NCI-H460 (cell line): ENCODE measurements at places on chromosomes 7 and 10. TPM values are rescaled to one million over a fixed set of nuclear protein-coding genes. Genes with fewer than 3 reads are reported as not detected.

DNA sequence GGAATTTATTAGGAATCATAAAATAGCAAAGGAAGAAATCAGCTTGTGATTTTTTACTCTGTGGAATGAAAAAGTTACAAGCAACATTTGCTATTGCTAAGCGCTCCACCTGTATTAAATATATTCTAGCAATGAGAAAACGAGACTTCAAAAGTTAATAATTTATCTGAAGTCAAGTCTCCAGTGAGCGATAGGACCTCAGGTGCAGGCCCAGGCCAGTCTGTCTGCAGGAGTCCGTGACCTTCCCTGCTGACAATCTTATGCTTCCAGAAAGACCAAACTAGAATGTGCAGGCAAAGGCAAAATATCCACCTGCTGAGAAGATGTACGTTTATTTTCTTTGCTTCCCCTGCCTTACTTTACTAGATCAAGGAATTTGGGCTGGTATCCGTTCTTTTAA lies 22.7 kb downstream of the MRC1 start:
- DNase-seq, result no peak

The NPY4R gene
- total RNA-seq, result not detected in 2 replicates

GRCh38 chr7:132544999-132545398 lies 31.3 kb downstream of the PLXNA4 start:
- no peak for DNase-seq

- DNase-seq, result peak; percentile 43
Measured at GRCh38 chr10:99532687-99533495, at the start of gene NKX2-3. NKX2-3 (plus strand) TSS chr10:99532942; CDS start chr10:99533132, 190 bp downstream.

DNA sequence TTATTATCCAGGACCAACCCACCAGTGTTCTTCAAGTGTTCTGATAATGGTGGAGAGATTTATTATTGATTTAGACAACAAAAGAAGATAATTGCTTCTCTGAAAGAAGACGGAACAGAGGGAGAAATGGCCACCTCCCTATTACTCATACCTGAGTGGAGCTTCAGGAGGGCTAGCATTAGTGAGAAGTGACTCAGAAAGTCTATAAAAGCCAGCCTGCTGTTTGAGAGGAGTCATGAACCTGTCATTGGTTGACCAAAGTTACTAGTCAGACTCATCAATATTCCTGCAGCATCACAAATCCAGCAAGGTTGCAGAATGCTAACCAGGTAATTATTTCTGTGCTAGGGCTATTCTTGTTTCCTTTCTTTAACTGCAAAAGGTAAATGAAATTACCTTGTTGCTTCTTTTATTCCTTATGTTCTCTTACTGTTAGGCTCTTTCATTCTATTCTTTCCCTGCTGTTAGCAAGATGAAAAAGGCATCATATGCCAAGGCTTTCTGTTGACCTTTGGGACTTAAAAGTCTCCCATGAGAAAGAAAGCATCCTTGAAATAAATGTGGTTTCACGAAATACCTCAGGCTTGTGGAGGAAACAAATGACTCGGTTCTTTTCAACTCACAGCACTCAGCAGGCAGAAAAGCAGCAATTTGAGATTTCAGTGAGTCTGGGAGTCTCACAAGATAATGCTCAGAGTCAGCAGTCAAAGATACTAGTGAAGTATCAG lies 256.4 kb upstream of the PHYHIPL start:
- DNase-seq, result no peak

DNA sequence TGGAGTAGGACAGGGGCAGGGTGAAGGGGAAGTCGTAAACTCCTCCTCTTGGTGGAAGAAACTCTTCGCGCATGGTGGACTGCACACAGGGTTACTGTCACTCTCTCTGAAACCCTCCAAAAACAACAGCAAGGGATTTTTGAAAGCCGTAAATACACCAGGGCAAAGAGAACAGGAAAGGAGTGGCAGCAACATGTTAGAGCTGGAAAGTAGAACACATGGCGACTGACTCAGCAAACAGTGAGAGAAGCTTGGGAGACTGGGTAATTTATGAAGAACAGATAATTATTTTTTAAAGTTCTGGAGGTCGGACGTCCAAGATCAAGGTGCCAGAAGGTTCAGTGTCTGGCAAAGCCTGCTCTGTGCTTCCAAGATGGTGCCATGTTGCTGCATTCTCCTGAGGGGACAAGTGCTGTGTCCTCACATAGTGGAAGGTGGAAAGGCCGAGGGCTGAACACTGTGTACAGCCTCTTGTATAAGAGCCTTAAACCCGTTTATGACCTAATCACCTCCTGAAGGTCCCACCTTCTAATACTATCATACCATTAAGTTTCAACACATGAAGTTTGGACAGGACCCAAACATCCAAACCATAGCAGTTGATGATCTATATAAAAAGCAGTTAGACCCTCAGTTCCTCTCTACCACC lies 22.5 kb upstream of the C10orf53 start:
- DNase-seq, result no peak

The TRPV5 gene
- total RNA-seq, result not detected in 2 replicates

- DNase-seq, result no peak
Measured at GRCh38 chr10:5858811-5859210, 30.9 kb downstream of the ANKRD16 start.

DNA sequence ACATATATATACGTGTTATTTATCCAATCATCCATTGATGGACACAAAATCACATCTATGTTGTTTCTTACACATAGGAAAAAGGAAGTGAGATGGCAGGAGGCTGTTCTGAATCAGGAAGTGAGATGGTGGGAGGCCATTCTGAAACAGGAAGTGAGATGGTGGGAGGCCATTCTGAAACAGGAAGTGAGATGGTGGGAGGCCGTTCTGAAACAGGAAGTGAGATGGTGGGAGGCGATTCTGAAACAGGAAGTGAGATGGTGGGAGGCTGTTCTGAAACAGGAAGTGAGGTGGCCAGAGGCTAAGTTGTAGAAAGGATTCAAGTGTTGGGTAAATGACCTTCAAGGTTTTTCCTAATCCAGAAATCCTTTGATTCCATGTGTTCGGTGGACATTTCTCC lies 921.5 kb downstream of the TYW1 start:
- DNase-seq, result no peak

The LGI1 gene
- 0.23 and 0.32 TPM in 2 replicates for total RNA-seq

DNA sequence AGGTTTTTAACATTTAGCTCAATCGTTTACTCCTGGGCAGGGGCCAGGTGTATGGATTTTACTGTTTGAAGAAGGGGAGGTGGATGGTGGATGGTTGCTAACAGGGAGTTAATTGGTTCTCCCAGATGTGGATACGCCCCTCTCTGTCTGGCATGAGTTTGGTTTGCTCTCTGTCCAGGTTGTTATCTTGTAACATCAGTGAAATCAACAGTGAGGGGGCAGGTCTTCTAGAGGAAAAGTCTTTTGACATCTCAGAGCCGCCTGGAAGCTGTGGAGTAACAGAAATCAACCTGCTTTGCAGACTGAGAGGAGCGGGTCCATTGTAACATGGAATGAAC lies 243.4 kb downstream of the MGMT start:
- DNase-seq, result no peak

DNA sequence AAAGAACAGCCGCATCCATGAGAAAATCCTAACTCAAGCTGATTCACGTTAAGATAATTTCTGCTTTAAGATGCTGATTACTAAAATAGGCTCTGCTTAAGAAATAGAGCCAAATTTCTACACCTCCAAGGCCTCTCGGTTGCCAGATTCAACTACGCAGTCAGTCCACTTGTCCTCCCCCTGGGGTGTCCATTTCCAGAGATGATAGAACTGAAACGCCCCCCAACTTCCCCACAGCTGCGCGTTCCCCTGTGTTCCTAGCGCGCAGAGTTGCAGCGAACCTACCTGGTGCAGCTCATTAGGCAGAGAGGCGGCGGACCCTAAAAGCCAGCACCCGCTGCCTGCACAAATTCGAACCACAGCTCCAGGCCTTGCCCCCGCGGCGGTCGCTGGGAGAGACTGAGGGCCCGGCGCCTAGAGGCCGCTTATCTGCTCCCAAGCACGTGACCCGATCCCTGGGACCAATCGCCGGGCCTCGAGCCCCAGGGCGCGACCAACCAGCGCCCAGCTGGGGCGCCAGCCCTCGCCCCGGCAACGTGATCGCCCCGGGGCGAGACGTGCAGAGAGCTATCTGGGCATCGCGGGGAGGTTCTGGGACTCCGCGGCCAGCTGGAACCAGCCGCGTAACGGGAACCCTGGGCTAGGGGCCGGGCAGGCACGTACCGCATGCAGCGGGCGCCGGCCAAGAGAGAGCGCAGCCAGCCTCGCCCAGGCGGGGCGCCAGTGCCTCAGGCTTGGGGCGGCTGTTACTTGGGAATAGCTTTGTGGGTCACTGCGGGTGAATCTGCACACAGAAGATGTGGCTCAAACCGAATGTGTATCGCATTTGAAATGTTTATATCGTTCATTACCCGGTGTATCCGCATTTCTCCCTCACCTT lies at the start of gene PPP1R3C:
PPP1R3C (minus strand) TSS at position 401 of the 880 bp plus-strand sequence; CDS start at position 299, 102 bp downstream.
- peak; percentile 98 for DNase-seq

- no peak for DNase-seq
Measured at GRCh38 chr10:117775526-117775925, 233.0 kb downstream of the EMX2 start.

DNA sequence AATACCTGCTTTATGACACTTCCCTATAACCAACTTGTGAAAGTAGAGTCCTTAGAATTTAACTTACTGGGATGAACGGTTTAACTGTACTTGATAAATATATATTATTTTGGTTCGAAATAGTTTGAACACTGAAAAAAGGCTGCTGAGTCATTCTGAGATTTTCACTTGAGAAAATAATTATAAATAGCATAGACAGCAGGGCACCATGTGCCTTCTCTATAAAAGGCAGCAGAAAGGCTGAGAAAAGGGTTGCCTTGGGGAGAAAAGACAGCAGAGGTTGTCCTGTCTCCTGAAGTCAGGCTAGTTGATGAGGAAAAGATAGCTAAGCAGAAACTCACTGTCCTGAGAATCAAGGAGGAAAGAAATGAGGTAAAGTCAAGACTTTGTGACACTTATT lies 92.4 kb downstream of the CTTNBP2 start:
- no peak for DNase-seq

DNA sequence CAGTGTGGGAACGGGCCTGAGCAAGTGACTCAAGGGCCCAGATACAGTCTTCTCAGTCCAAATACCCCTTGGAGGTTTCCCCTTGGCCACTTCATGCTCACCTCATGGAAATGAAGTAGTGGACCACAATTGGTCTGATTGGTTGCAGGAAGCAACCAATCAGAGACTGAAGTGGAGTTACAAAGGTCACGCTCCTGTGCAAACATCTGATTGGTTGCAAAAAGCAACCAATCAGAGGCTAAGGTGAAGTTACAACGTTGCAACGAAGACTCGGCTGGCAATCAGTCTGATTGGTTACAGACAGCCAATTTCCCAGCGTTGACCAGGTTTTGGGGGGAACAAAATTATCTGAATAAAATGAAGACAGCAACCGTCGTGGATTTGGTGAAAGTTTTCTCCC lies 72.5 kb downstream of the CDHR3 start:
- no peak for DNase-seq

The ITGB8 gene
- 15.6 and 18.5 TPM in 2 replicates for total RNA-seq

- no peak for DNase-seq
Measured at GRCh38 chr10:58209669-58210068, 58.0 kb downstream of the IPMK start.

- DNase-seq, result no peak
Measured at GRCh38 chr7:17622451-17622850, 317.8 kb downstream of the SNX13 start.

DNA sequence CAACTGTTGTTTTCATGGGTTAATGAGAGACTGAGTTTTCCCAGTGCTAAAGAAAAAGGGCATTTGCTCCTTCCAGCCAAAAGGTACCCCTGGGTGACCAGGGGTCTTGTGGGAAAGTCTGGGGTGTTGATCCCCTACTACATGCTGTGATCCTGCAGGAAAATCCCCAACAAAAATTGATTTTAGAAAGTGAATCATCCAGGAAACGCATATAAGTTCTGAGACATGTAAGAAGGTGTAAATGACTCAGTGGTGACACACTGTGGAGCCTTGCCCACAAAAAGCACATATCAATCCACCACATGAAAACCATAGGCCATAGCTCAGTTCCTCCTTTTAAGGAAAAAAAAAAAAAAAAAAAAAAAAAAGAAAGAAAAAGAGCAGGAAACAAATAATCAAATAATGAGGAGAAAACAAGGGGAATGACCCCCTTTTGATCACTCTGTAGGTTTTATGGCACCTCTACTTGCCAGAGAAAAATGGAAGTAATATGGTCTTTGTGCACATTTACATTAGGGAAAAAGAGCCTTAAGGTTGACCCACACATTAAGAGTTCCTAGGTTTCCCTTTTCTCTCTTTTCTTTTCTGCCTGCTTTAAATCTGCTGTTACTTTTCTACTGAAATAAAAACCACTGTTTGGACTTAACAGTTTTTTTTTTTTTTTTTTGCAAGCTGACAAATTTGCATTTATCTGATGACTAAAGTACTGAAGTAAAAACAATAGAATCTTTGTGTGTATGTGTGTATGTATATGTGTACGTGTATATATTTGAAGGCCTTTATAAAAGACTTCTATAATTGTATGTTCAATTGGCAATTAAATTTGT lies 386.0 kb downstream of the KIF20B start:
- no peak for DNase-seq

DNA sequence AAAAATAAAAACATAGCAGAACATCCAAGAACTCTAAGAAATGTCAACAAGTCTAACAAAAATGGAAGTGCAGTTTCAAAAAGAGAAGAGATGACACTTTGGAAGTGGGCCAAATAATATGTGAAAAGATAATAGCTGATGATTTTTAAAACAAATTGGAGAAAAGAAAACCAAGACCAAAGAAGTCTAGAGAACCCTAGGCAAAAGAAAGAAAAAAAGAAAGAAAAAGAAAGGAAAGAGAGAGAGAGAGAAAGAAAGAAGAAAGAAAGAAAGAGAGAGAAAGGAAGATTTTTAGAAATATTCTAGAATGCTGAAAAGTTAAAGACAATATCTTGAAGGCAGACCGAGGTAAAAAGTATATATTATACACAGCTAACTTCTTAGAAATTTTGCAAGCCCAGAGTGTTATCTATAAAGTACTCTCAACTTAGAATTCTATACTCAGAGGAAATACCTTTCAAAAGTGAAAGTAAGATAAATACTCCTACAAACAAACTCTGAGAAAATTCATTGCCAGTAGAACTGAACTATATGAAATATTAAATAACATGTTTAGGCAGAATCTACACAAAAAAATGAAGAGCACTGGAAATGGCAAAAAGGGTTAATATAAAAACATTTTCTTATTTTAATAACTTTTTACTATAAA lies 138.7 kb upstream of the SMIM30 start:
- DNase-seq, result no peak

- no peak for DNase-seq
Measured at GRCh38 chr7:127941476-127942210, 89.6 kb downstream of the LRRC4 start.

The CFTR gene
- not detected in 2 replicates for total RNA-seq

The SLC18A3 gene
- not detected in 2 replicates for total RNA-seq

DNA sequence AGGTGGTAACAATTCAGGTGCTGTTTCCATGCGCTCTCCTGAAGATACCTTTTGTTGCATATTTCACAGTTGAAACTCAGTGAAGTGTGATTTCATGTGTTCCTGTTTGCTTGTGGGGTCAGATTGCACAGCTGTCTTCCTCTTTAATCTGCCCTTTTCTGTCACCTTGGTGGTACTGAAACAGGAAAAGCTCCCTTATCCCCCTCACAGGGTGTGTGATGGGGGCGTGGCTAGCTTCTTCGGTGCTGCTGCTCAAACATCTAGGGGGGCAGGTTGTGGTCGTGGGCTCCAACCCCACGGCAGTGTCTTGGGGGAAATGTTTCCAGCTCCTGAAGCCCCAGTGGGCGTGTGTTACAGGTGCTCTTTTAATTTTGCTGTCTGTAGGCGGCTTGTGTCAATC lies 107.4 kb upstream of the KLF14 start:
- DNase-seq, result no peak

GRCh38 chr10:31001740-31002139 lies 29.9 kb downstream of the ZNF438 start:
- DNase-seq, result no peak

GRCh38 chr7:100093498-100093897 lies 4.7 kb downstream of the COPS6 start:
- DNase-seq, result no peak

The TMEM213 gene
- total RNA-seq, result not detected in 2 replicates
